ENCODE measurements at places on chromosomes 5 and 9.

DNA sequence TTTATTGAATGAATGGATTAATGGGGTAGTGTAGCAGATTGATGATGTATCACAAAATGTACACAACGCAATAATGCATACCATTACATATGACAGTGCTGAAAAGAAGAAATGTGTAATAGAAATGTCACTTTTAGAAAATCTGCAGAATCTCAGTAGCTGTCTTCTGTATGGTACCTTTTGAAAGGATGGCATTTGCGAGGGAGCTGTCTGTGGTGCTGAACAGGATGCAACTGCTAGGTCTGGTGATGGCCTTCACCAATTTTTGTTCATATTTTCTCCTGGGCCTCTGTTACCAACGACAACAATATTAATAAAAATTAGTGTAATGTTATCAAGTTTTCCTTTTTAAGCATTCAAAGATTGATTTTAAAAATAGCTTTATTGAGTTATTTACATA, 36.2 kb upstream of the OTULIN start:
- peak; percentile 26 for DNase-seq

DNA sequence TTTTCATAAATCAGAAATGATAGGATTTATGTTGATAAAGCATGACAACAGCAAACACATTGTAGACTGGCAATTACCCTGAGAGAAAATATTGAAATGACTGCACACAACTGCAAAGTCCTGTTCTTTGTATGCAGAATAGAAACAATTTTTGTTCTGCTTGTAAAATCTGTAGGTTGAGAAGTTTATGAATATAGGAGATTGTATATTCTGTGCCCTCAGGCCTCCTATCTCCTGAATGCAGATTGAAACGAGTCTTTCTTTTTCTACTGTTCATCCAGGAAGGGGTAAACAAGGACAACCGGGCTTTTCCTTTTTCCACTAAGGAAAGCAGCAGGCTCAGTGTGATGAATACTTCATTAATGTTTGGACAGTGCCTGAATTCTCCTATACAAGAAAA, 95.0 kb upstream of the HAPLN1 start:
- no peak for DNase-seq

DNA sequence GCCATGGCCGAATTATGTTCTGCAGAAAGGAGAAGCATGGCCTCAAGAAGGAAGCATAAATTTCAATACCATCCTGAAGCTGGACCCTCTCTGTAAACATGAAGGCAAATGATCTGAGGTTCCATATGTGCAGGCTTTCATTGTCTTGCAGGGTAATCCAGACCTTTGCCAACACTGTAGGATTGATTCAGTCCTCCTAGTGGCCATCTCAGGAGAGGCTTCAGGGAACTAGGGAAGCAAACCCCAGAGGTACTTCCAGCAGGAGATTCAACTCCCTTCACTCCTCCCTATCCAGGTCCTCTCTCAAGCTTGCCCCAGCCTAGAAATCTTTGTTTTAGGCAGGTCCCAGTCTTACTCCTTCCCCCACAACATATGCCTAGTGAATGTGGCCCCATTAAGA, 99.3 kb upstream of the HCN1 start:
- DNase-seq: no peak

DNA sequence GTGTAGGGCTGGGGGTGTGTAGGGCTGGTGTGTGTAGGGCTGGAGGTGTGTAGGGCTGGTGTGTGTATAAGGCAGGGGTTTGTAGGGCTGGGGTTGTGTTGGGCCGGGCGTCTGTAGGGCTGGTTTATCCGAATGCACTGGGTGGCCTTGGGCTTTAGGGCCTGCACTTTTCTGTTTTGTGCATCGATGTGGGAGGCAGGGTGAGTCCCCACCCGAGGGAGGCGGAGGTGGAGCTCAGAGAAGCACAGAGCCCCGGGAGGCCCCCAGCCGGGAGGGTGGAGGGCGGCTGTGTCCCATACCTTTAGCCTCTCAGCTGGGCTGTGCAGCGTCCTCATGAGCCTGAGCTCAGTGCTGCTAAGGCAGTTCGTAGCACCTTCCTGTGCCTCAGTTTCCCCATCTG, 13.5 kb downstream of the COL5A1 start:
- DNase-seq: no peak

- DNase-seq: no peak
These were observed 41.7 kb upstream of the PPARGC1B start for GRCh38 chr5:149688406-149688805.

DNA sequence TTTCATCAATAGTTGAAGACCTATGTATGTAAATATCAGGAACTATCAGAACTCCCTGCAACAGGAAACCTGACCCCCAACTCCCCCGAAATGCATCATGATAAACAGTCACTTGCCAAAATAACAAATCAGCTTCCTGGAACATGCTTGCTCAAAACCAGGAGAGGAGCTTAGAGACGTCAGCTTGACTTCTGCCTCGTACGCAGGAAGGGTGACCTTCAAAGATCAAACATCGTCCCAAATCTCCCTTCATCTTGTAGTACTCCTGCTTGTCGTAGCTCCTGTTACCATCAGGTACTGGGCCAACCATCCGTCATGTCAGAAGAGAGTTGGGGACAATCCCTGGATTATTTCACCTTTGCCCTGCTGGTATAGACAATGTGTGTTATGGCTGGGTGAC, 396.1 kb downstream of the GADD45G start:
- no peak for DNase-seq

DNA sequence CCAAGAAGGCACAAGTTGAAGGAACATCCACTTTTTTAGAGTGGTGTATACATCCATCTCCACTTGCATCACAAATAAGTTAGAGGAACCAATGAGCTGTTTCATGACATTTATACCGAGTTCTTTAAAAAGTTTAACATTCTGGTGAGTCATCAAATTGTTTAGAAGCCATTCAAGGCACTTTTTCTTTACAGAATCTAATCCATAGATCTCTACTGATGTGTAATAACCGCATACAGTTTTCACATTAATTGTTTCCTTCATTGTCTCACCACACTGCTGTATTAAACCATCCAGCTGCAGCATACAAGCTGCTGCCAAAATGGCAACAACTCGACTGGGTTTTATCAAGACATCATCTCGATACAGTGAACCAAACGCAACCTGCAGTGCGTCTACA, 744 bp downstream of the GMCL2 start:
- no peak for DNase-seq

- no peak for DNase-seq
These were observed 72.4 kb upstream of the LHFPL2 start for GRCh38 chr5:78720997-78721396.

- no peak for DNase-seq
These were observed 580.8 kb downstream of the BNC2 start for GRCh38 chr9:16289639-16290038.

- no peak for DNase-seq
These were observed 49.5 kb upstream of the RNU6ATAC start for GRCh38 chr9:134213881-134214341.

GRCh38 chr5:127899214-127899610, 184.4 kb upstream of the SLC12A2 start:
- no peak for DNase-seq

GRCh38 chr5:110361471-110361870, 365.0 kb downstream of the TMEM232 start:
- DNase-seq: no peak

- no peak for DNase-seq
These were observed 22.4 kb downstream of the GRAMD2B start for GRCh38 chr5:126445502-126446174.

DNA sequence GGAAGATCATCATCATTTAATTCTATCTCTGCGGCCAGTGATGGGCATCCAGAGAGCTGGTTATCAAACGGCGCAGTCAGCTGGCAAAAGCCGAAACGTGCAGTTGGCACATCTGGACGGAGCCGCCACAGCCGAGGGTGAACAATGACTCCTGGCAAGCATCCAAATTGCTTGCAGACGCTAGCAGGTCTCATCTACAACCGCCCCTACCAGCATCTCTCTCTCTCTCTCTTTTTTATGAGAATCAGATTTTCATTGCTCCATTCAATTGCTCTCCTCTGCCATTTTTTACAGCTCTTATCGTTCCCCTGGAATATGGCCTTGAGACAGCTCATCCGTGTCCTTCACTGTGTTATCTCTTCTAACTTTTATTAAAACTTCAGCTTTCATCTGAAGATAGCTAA, 165.2 kb downstream of the MAPKAP1 start:
- DNase-seq: no peak

GRCh38 chr9:36934478-36935065, 99.5 kb downstream of the PAX5 start:
- no peak for DNase-seq

- no peak for DNase-seq
These were observed 84.4 kb downstream of the KIF4B start for GRCh38 chr5:155097995-155098394.

GRCh38 chr5:174937201-174938123, 213.1 kb downstream of the MSX2 start:
- no peak for DNase-seq

DNA sequence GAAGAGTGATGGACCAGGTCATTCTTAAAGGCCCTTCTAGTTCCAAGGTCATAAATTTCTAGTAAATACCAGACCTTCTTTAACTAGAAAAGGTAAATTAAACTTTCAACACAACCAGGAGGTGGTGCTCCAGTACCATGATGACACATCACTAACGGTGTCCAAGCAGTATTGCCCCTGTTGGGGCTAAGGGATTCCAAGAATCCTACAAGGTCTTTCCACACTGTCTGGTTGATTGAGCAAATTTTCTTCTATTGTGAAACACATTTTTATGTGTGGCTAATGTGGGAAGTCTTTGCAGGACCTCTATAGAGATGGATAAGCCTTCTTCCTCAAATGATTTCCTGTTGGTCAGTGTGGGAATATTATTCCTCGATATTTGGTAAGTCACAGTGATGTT, 459.6 kb upstream of the PAPPA start:
- no peak for DNase-seq

GRCh38 chr5:131169810-131170539, 769 bp upstream of the LYRM7 start:
- no peak for DNase-seq

- no peak for DNase-seq
These were observed 312.5 kb downstream of the ACTL7B start for GRCh38 chr9:108543251-108543778.

GRCh38 chr5:32193591-32193990, 19.5 kb upstream of the GOLPH3 start:
- DNase-seq: no peak

- DNase-seq: no peak
These were observed 37.7 kb downstream of the FAM13B start for GRCh38 chr5:137995077-137995748.

DNA sequence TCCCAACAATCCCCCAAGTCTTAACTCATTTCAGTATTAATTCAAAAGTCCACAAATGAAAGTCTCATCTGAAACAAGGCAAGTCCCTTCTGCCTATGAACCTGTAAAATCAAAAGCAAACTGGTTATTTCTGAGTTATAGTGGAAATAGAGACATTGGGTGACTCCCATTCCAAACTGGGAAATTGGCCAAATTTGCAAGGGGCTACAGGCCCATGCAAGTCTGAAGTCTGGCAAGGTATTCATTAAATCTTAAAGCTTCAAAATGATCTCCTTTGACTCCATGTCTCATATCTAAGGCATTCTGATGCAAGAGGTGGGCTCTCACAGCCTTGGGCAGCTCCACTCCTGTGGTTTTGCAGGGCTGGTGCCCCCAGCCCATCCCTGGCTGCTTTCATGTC, 167.9 kb downstream of the HTR1A start:
- DNase-seq: no peak

DNA sequence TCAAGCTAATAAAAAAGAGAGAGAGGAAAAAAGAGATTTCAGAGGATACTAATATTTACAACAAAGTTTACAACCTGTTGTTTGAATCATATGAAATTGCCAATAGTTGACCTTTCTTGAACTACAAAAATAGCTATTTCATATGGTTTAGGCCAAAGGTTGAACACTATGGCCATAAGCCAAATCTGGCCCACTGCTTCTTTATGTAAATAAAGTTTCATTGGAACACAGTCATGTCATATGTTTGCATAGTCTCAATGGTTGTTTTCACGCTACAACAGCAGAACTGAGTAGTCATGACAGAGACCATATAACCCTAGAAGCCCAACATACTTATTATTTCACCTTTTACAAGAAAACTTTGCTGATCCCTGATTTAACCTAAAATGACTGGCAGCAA, 20.9 kb downstream of the SEMA5A start:
- DNase-seq: no peak

- no peak for DNase-seq
These were observed 9.9 kb downstream of the S100Z start for GRCh38 chr5:76859591-76860247.

DNA sequence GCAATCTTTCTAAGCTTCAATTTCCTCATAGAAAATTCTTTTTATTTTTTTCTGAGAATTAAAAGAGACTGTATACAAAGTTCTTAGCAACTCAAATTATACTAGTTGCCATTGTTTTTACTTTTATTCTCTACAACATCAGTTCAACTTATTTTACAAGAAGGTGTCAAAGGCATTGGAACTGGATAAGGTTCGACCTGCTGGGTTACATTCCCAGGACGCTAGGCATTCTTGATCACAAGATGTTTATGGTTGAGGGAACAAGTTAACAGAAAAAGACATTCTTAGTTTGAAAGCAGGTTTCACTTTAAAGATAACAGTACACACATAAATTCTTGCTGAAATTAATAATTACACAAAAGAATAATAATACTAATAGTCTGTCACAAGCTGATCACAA, 163.5 kb upstream of the SNX2 start:
- no peak for DNase-seq

GRCh38 chr9:35538361-35539234, 48.7 kb downstream of the RUSC2 start:
- no peak for DNase-seq

DNA sequence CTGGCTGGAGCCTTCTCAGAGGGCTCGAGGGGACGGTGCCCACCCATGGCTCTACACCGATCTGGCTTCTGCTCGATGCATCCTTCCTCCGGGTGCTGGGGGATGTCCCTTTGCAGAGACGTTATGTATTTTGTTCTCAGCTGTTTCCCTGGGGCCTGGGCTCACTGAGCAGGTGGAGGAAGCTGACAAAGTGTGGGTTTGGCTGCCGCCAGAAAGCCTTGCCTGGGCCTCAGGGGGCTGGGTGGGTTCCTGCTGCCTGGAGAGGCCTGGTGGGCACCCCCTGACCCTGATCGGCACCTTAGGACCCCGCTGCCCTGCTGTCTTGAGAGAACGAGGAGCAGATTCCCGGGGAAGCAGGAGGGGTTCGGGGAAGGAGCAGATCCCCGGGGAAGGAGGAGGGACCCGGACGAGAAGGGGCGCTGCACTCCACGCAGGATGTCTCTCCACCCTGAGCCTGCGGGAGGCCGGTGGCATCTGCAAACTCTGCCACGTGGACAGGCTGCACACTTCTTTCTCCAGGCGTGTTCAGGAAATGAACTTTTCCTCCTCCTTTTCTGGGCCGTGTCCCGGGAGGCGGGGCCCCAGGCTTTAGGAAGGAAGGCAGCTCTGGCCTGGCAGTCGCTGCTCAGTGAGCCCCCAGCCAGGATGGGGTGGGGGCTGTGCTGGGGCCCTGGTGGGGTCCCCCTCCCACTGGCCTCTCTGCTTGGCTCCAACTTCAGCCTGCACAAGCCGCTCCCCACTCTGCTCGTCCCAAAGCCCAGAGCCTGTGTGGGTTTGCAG, 148.9 kb downstream of the RXRA start:
- no peak for DNase-seq

- no peak for DNase-seq
These were observed 1.3 kb downstream of the NPDC1 start for GRCh38 chr9:137044502-137045177.

GRCh38 chr5:1763548-1763911, 36.1 kb downstream of the MRPL36 start:
- DNase-seq: peak; percentile 29

- no peak for DNase-seq
These were observed 3.0 kb downstream of the FRRS1L start for GRCh38 chr9:109164042-109164441.
